T-helper 9 cell (primary cell): ENCODE measurements at places on chromosomes 13 and 19.

DNA sequence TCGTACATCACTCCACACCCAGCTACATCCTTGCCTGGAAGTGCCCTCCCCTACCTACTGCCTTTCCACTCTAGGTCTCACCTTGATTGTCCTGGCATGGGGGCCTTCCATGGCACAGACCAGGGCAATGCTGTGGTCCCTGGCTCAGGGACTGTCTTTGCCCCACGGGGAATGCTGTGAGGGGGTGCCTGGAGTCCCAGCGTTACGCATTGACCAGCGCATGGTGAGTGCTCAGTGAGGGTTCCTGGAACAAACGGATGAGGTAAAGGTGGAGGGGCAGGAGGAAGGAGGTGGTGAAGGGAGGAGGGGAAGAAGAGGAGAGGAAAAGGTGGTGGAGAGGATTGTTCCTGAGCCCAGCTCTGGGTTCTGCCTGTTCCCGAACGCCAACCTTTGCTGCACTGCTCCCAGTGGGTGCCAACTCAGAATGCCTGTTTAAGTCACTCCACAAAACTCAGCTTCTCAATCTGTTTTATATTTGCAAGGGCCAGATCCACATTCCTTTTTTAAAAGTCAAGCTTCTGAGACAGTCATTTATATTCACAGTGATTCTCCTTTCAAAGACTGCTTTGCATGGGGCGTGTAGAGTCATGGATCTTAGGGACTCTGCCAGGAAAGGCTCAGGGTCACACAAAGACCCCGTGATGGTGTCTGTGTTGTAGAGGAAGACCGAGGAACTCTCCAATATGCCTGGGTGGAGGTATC lies 40.8 kb downstream of the CHST8 start:
- DNase-seq: no peak

GRCh38 chr19:7210359-7210758 lies 83.9 kb downstream of the INSR start:
- DNase-seq: no peak

DNA sequence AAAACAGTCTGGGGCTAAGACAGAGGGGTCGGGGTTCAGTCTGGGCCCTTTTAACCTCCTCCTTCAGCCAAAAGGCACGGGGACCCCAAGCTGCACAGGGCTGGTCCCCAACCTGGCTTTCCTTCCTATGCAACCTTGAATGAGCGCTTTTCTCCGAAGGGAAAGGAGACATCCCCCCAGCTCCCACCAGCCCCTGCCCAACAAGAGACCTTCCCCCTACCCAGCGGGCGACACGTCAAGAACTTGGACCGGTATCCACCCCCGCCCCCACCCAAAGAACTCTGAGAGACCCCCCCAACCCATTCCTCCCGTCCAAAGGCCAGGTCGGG lies 35.0 kb upstream of the NANOS3 start:
- peak; percentile 36 for DNase-seq

GRCh38 chr19:55232286-55232602 lies 3.7 kb upstream of the TMEM86B start:
- DNase-seq: no peak

GRCh38 chr13:23288564-23288963 lies 107.8 kb downstream of the SGCG start:
- DNase-seq: no peak

GRCh38 chr13:25990801-25991200 lies 61.0 kb downstream of the SHISA2 start:
- no peak for DNase-seq
